ENCODE measurements at places on chromosomes 5 and 9. TPM values are rescaled to one million over a fixed set of nuclear protein-coding genes. Genes with fewer than 3 reads are reported as not detected.

DNA sequence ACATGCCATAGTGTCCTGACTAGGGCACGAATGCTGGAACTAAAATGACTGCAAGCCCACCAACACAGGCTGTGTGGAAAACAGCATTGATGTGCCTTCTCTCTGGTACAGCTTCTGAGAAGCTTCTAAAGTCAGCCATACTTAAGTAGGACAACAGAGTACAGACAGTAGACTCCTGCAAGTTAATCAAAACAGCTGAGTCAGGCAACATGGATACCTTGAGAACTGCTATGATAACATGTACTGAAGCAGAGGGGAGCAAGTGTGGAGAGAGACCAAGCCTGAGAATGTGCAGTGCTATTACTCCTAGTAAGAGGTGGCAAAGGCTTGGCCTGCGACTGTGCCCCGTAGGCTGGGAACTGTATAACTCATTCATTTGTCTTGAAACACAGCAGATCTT lies 2.5 kb downstream of the ISCA1 start:
- no peak for DNase-seq

GRCh38 chr9:30574355-30575151 lies 1809.9 kb upstream of the ACO1 start:
- peak; percentile 23 for DNase-seq

DNA sequence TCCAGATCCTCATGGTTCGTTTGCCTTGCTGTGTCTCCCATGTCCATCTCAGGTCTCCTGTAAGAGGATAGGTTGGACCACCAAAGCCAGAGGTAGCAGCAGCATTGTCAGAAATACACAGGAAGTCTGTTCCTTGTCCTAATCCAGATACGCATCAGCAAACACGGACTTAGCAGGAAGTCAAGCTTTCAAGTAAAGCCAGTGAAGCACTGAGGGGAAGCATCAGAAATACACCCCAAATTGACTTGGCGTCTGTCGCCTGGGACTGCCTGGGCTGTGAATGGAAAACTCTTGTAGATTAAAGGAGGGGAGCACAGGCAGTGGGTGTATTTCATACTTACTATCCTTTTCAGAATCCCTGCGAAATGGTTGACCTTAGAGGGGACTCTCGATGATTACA lies 171.3 kb downstream of the PSAT1 start:
- no peak for DNase-seq

GRCh38 chr9:17761984-17762676 lies 183.3 kb downstream of the SH3GL2 start:
- DNase-seq = no peak

DNA sequence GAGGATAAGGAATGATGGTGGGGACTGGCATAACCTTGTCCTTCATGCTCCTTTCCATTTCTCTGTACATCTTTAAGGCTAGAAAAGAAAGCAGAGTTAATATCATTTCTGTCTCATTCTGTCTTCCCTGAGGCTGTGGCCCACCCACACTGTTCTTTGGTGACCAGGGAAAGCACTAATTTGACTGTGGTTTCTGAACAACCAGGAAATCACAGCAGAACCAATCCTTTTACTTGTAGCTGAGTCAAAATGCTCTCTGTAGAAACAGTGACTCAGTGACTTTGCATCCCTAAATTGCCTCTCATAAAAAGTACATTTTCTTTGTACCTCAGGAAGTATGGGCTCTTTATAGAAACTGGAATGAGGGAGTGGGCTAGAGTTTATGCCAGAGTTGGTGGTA lies 28.1 kb downstream of the IL33 start:
- no peak for DNase-seq

DNA sequence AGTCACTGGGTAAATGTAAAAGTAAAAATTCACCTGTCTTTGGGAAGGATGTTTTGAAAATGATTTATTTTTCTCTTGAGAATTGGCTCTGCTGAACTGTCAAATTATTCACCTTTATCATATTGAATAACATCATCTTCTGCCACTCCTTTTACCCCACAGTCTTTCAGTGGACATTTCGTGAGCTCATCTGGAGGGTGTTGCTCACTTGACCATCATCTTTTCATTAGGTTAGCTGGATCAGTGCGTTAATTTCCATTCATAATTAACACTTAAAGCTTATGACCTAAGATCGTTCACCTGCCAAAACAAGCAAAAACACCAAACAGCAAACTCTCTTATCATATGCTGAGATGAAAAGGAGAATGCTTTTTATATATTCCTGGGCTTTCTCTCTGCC lies 53.4 kb upstream of the TNFAIP8 start:
- DNase-seq = no peak

- no peak for DNase-seq
Observed at GRCh38 chr5:32156635-32157034, 17.5 kb downstream of the GOLPH3 start.

- DNase-seq = no peak
Observed at GRCh38 chr9:131727795-131728545, 11.9 kb downstream of the RAPGEF1 start.

DNA sequence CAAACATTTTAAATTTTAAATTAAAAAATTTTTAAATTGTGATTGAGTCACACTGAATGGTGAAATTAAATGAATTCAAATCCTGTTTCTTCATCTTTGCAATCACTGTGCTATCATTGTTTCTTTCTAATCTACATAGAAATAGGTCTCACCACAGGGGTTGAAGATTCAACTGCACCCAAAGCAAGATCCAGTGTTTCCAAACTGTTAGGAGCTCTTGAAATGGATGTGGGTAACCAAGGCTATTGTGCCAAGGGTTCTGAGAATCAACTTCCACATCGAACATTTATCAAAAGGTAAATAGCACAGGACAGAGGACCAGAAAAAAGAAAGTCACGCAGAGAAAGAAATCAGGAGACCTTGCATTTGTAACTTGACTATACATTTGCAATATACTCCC lies 172.6 kb upstream of the RASEF start:
- DNase-seq = no peak

DNA sequence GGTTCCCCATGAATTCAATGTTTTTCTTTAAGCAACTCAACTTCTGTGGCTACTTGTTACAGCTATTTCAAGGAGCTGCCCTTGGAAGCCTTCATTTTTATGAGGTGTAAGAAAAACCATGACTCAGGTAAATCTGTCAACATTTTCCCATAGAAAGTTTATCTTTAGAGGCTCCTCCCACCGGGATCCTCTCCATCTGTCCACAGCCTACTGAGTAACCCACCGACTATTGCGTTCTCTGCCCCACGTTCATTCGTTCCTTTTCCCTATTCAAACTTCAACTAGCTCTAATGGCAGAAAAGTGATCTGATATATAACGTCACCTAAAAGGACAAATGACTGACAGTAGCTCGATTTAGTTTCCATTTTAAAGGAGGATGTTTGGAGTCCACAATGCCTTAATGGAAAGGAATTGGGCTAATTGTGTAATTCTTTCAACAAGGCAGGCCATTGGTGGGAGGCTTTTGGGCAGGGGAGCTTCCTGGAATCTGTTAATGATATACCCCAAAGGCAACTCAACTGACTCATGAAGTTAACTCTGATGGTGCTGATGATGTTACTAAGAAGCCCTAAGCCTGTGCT lies 29.3 kb upstream of the NR3C1 start:
- no peak for DNase-seq

GRCh38 chr9:37511016-37512010 lies 25.6 kb downstream of the POLR1E start:
- no peak for DNase-seq

- DNase-seq = no peak
Observed at GRCh38 chr9:125835655-125836054, 88.5 kb downstream of the PBX3 start.

GRCh38 chr9:98374385-98375051 lies 119.1 kb upstream of the TBC1D2 start:
- DNase-seq = no peak

GRCh38 chr9:17578577-17578910 lies 322 bp upstream of the SH3GL2 start:
- no peak for DNase-seq

GRCh38 chr5:68456756-68457217 lies 241.2 kb downstream of the PIK3R1 start:
- no peak for DNase-seq

DNA sequence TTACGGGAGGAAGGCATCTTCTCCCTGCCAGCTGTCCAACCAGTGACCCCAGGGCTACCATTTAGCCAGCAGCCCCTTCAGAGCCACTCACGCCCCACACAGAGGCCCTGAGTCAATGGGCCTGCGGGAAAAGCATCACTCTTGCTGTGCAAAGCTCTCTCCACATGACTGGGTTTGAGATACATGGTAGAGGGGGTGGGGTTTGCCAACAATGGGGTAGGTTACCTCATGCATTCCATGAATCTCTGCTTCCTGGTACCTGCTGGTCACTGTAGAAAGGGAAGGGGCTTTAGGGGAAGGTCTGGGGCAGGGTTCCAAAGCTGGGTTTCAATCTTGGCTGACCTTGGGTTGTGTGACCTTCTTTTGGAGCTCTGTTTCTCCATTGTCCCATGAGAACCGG lies 22.9 kb upstream of the TTLL11 start:
- DNase-seq = no peak

- DNase-seq = no peak
Observed at GRCh38 chr9:125547368-125547767, 159.6 kb downstream of the MAPKAP1 start.

- DNase-seq = no peak
Observed at GRCh38 chr5:159156426-159157238, 52.7 kb downstream of the RNF145 start.

- no peak for DNase-seq
Observed at GRCh38 chr9:78014776-78015175, 16.8 kb downstream of the GNAQ start.

GRCh38 chr5:137350791-137351190 lies 148.3 kb downstream of the SPOCK1 start:
- no peak for DNase-seq

- no peak for DNase-seq
Observed at GRCh38 chr5:15929611-15930263, 249.9 kb downstream of the MARCHF11 start.

DNA sequence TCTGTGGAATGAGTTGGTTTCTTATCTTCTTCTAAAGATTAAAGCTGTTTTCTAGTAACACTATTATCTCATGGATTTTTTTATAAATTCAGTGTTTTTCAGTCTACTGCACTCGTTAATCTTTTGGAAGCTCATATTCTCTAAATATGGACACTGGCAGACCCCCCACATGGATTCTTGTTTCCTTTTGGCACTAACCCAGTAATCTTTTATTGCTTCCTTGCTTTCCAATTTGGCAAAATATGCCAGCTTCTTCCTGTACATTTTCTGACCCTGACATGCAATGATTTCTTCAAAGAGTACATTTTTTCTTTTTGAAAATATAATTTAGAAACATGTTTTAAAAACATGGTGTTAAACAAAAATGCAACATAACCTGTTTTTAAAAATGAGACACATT lies 474.2 kb upstream of the FTMT start:
- no peak for DNase-seq

PNPLA7 gene
- 7.7 TPM for total RNA-seq

CARTPT gene
- not detected for total RNA-seq

RNF180 gene
- 27.2 TPM for total RNA-seq

PALM2AKAP2 gene
- 87.1 TPM for total RNA-seq

GPR150 gene
- not detected for total RNA-seq

FCN1 gene
- total RNA-seq = 6.0 TPM

PSMD5 gene
- total RNA-seq = 26.0 TPM

PAEP gene
- not detected for total RNA-seq

LCN12 gene
- 21.2 TPM for total RNA-seq

TNFSF8 gene
- total RNA-seq = 0.86 TPM

GNA14 gene
- 4.3 TPM for total RNA-seq

PRDM12 gene
- total RNA-seq = not detected

GPX3 gene
- total RNA-seq = 1,382 TPM

PHF24 gene
- 0.20 TPM for total RNA-seq

ADAM19 gene
- total RNA-seq = 21.7 TPM

All from right cardiac atrium (tissue), 5 donors.